ENCODE measurements at places on chromosomes 12 and 14.

DNA sequence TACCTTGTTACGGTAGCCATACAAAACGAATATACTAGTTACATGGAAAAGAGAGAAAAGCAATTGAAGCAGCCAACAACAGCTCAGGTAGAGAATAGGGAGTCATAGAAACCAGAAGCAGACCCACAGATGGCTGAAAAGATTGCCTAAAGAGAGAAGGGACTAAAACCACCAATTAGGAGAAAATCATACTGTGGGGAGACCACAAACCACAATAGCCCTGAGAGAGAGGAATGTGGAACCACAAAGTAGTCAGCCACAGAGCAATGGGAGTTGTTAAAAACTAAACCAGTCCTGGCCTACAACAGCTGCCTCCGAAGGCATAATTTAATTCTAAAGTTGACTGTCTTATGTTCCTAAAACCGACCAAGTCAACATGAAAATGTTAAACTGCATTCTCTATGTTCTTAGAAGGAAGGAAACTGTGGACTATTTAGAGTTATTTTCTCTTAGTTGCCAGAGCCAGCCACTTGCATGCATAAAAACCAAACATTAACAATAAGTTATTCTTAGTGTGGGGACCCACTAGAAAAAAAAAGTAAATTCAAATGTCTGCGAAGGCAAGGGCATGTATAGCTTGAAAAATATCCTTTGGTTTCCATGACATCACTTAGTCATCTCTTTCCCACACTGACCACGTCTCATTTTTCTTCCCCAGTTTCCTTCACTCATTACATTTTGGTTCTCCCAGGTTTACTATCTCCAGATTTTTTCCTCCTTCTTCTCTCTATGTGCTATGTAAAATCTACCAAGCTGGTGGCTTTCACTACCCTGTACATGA is 398.1 kb downstream of the NOVA1 start:
- peak; percentile 19 for DNase-seq

DNA sequence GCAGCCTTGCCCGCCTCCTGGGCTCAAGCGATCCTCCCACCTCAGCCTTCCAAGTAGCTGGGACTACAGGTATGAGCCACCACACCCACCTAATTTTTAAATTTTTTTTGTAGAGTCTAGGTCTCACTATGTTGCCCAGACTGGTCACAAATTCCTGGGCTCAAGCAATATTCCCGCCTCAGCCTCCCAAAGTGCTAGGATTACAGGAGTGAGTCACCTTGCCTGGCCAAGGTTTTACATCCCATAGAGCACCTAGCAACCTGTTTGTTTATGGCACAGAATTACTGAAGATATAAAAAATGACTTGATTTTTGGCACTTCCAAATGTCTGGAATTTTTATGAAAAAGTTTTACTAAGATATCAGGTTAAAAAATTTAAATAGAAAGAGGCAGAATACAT is 16.5 kb downstream of the MYO1A start:
- DNase-seq, result no peak

DNA sequence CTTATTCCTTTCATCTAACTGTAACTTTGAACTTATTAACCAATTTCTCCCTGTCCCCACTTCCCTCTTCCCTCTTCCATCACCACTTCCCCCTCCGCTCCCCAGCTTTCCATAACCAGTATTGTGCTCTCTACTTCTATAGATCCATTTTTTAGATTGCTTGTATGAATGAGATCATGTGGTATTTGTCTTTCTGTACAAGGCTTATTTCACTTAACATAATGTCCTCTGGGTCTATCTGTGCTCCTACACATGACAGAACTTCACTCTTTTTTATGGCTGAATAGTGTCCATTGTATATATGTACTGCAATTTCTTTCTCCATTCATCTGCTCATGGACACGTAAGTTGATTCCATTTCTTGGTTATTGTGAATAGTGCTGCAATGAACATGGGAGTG is 14.4 kb downstream of the ERP27 start:
- DNase-seq, result no peak

DNA sequence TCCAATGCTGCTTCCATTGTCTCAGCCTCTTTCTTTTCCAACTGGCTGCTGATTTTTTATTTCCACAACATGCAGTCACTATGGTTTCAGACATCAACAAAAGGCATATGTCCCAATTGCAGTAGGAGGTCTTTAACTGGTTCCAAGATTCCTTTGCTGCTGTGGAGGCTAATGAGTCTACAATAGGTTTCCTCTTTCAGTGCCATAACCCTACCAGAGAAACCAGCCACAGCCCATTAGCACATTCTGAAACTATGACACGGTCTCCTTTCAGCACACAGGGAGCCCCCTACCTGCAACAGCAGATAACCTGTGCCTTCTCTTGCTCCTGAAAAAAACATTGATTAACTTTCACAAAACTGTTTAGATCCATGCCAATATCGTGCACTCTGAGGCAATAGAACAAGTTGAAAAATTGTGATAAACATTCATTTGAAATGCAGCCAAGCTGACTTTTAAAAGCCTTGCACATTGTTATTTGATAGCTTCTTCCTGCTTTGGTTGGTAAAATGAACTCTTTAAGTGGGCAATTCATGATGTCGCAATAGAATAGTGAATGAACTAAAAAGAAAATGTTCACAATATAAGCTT is 32.4 kb downstream of the PLEKHG7 start:
- no peak for DNase-seq

DNA sequence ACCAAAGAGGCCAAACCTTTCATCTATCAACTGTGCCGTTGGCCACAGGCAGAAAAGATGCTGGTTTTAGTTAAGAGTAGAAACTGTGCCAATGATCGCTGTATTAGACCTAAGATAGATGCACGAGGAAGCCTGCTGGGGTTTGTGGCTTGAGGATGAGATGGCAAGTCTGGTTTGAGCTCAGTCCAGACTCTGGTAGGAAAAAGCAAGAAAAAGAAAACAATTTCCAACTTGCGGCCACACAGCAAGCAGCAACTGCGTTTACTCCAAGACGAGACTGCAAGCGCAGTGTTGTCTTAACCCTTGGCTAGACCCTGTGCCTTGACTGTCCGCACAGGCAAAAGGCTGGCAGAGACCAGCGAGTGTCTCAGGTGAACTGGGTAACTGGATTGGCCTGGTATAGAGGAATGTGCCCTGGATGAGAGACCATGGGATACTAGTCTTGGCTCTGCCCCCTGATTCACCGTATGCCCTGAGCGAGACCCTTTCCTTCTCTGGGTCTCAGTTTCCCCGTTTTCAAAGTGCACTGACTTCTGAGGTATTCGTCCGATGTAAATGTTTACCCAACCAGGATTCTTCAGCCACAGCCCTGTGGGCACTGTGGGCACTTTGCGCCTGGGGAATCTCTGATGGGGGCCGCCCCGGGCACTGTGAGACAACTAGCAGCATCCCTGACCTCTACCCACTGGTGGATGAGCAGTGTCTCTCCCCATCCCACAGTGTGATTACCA is 113.4 kb downstream of the DICER1 start:
- DNase-seq, result no peak

Measured in SJSA1 (cell line).